ENCODE measurements at places on chromosomes 16 and 17.

DNA sequence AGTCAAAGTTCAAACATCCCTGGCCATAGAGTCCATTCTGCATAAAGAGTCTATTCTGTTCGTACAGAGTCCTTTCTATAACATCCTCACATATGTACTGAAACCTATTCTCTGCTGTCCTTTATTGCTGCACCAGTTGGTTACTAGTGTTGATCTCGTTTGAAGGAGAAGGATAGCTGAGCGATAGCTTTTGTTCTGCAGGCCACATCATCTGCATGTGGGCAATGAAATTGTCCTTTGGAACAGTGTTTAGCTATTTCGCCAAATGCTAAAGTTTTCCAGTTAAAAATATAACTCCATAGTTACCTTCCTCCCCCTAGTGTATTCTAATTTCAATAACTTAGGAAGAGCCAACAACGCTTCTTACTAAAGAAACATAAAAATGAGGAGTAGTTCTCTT lies 6.0 kb downstream of the RHOT1 start:
- no peak for DNase-seq

DNA sequence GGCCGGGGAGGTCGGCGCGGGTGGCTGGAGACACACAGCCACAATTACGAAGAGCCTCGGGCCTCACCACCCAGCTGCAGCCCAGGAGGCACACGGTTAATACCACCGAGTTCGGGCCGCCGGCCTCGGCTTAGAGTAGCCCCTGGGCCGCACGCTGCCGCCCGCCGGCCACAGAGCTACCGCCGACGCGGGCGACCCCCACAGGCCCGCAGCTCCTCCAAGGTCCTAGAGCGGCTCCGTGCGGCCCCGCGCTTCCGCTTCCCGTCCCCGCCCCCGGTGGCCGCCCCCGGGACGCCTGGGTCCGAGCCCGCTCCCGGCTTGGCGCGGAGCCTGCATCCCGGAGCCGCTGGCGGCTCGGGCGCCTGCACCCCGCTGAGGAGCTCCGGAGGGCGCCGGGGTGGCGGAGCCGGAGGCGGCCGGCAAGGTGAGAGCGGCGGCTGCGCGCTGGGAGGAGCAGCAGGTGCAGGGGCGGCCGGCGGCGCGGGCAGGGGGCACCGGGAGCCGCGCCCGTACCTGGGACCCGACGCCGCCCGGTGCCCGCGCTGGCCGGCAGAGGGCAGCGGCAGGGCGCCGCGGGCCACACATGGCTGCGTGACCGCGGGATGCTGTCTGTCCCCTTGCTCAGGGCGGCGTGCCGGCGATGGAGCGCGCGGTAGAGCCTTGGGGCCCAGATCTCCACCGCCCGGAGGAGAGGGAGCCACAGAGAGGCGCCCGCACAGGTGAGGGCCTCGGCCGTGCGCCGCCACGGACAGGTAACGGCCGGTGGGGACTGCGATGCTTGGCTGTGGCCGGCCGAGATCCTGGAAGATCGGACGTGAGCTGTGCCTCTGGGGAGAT lies at the start of gene ZNF48:
TSS of gene ZNF48 (plus strand) at position 266 of the 837 bp plus-strand sequence. CDS start at position 641, 375 bp downstream.
- DNase-seq: peak; percentile 32

GRCh38 chr17:58786586-58787295 lies 31.1 kb downstream of the PPM1E start:
- DNase-seq: no peak

GRCh38 chr17:73528679-73529078 lies 115.6 kb downstream of the SDK2 start:
- DNase-seq: no peak

DNA sequence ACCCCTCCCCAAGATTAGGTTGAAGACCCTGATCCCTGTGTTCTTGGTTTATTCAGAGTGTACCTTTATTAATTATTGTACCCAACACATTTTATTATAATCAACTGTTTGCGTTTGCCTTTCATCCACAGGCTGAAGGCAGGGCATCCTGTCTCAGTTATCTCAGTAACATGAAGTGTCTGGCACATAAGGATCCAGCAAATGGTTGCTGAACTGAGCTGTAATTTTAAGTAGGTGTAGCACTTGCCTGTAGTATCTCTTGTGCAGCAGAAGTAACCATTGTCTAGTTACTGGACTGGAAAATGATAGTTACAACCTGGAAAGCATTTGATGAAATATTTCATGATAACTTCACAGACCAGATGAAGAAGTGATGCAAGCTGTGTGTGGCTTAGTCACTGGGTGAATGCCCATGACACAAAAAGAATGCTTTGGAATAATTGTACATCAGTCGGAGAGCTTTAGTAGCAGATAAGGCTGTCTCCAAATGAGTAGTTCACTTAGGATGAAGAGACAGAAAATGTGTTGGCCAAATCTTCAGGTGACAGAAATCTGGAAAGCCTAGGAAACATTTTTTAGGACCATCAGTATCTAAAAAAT lies 56.6 kb downstream of the ESRP2 start:
- DNase-seq: no peak

GRCh38 chr16:56360117-56361008 lies 65.0 kb downstream of the AMFR start:
- no peak for DNase-seq

- no peak for DNase-seq
Observed at GRCh38 chr17:44086364-44087311, 16.1 kb downstream of the G6PC3 start.

- no peak for DNase-seq
Observed at GRCh38 chr17:7459961-7460545, 15.2 kb downstream of the CHRNB1 start.

DNA sequence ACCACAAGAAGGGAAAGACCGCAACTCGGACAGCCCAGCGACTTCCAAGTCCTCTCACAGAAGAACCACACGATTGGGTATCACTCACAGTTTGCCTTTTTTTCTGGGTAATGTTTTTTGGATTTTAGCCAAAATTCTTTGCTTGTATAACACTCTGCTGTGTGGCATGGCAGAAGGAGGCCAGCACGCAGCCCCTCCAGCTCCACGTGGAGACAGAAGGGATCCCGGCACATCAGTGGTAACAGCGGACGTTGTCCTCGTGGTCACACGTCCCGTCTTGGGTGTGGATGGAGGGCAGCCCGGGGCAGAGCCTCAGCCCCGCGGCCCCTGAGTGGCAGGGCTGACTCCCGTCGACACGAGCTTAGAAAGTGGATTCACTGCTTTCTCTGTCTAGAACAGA lies 69.1 kb downstream of the KLHDC4 start:
- no peak for DNase-seq

DNA sequence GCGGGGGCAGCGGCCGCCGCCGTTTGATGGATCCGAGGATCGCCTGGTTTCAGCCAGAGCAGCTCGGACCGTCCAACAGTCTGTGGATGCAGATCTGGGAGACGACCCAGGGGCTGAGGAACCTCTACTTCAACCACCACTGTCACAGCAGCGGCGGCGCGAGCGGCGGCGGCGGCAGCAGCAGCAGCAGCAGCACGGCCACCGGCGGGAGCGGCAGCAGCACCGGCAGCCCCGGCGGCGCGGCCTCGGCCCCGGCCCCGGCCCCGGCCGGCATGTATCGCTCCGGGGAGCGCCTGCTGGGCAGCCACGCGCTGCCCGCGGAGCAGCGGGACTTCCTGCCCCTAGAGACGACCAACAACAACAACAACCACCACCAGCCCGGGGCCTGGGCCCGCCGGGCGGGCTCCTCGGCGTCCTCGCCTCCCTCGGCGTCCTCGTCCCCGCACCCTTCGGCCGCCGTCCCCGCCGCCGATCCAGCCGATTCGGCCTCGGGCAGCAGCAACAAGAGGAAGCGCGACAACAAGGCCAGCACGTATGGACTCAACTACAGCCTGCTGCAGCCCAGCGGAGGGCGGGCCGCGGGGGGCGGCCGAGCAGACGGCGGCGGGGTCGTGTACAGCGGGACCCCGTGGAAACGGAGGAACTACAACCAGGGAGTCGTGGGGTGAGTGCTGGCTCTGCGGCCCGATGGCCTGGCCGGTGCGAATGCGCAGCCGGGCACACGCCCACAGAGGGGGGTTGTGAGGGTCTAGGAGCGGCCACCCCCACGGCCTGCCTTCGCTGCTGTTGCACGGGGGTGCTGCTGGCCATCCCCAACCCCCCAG lies 702 bp downstream of the TENT4B start:
- peak; percentile 32 for DNase-seq

DNA sequence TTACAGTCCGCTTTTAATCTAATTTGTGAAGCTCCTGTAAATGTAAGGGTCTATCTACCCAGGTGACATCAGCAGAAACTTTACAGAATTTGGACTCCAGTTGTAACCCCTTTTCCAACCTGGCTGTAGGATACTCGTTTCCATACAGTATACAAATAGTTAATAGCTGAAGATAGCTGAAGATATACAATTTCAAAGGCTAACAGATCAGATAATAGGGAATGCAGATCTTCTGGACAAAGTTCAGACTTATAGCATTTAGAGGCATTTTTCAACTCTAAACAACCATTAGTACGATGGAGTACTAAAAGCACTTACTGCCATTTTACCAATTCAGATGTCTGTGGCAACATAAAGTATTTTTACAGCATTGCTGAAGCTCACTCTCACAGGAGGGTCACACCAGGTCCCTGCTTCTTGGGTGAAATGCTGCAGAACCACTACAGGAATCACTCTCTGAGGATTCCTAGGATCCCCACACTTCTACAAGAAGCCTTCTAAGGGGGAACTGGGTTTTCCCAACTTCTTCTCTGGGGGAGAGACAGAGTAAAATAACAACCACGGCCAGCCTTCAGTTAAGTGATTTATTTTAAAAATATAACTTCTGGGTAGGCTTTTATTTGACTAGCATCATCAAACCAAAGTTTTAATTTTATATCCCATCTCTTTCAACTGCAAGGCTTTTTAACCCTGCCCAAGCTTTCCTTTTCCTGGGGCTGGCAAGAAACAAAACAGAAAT lies 2.9 kb downstream of the VEZF1 start:
- DNase-seq: no peak

DNA sequence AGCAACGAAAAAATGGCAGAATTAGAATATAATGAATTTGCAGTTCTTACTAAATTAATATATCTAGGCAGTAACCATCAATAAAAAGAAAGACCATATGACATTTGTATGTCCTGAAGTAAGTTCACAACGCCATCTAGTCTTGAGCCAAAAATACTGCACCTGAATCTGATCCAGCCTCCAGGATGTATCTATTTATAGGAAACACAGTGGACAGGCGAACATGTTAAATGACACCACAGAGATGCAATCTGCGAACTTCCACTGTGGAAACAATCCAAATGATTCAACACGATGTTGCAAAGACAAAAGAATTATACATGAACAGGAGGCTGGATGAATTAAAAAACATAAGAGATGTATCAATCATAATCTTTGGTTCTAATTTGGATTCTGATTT lies 197.6 kb downstream of the CDH13 start:
- DNase-seq: no peak

- DNase-seq: no peak
Observed at GRCh38 chr17:17542906-17543635, 46.9 kb upstream of the RASD1 start.

DNA sequence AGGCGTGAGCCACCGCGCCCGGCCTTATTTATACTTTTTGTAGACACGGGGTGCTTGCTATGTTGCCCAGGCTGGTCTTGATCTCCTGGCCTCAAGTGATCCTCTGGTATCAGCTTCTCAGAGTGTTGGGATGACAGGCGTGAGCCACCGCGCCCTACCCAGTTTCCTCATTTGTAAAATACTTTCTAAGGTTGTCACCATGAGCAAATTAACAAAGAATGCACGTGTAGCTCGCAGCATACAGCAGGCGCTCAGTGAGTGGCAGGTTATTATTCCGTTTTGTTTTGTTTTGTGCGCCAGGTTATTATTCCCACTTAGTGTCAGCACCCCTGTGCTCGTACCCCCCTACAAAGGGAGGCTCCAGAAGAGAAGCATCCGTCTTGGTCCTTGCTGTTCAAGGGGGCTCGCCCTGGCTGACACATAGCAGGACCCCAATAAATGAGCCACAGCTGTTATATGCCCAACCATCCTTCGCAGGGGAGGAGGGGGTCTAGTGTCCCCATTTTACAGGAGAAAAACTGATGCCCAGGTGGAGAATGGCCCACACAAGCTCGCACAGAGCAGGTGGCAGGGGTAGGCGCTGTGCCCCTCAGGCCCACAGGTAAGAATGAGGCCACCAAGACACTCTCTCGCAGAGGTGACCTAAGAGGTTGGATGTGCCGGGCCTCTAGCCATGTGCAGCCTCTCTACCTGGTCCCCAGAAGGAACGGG lies 686 bp upstream of the MIEF2 start:
- no peak for DNase-seq

- DNase-seq: no peak
Observed at GRCh38 chr16:15618392-15618791, 24.6 kb downstream of the MARF1 start.

DNA sequence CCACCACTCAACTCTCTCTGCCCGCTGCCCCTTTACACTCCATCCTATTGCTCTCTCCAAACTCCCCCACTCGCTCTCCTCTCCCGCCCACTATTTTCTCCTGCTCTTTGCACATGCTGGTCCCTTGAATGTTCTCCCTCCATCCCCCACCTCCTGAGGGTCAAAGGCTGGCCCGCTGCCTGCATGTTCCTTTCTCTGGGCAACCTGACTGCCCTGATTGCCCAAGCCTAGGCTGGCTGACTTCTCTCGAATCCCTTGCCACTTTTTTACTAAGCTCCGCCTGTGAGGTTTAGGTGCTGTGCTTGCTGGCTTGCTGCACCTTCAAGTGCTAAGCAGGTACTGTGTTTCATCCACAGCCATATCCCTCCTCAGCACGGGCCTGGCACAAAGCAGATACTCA lies 2.7 kb downstream of the EMC8 start:
- no peak for DNase-seq

DNA sequence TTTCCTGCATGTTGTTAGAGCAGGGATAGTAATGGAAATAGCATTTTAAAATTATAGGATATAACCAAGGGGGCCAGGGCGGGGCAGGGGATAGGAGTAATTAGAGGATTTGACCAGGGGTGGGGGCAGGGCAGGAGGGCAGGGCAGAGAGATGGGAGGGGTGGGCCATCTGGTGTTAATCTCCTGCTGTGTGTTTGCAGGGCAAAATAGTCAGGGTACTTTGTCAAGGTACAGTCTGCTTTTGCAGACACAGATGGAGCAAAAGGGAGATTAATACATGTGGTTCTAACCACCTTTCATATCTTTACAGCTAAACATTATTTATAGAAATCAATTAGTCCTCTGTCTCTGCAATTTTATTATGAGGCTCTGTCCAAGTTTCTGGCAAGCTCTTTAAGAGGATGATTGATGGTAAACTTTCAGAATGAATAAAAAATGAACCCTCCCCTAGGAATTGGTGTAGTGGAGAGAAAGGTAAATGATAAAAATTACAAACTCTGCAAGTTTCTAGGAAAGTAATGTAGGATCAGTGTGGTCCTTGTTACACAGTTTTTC lies 6.6 kb downstream of the ANKFN1 start:
- no peak for DNase-seq

DNA sequence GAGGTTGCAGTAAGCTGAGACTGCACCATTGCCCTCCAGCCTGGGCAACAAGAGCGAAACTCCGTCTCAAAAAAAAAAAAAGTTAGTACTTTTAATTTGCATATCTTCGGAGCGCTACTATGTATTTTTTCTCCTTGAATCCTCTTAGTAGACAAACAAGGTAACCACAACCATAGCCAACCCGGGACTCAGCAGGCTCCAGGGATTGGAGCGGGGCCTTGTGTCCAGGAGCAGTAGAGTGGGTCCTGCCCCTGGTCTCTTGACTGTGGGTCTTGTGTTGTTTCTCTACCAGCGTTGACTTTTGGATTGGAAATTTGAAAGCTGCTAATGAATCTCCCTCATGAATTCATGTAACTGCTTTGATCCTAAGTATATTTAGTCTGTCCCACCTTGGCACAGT lies 32.3 kb downstream of the PRMT7 start:
- no peak for DNase-seq

All from activated CD8-positive, alpha-beta memory T cell treated with anti-CD3 and anti-CD28 coated beads for 1 hour (primary cell).